ENCODE measurements at places on chromosomes 11 and 22.
A peak's percentile ranks its signal among the peaks of the same experiment; 100 is the strongest.

- DNase-seq, result peak; percentile 42
Measured at GRCh38 chr11:13965337-13965736, 2.8 kb downstream of the SPON1 start.

DNA sequence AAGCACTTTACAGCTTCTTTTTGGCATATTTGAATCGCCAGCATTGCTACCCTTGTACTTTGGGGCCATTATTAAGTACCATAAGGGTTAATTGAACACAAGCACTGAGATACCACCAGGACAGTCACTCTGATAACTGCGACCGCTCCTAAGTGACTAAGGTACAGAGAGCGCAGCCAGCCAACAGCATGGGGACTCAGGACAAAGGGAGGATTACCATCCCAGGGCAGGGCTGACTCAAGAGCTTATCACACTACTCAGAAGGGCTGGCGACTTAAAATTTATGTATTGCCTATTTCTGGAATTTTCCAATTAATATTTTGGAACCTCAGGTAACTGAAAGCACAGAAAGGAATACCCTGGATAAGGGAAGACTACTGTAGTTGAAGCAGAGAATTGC is 479 bp downstream of the ZNF280A start:
- DNase-seq, result peak; percentile 26

DNA sequence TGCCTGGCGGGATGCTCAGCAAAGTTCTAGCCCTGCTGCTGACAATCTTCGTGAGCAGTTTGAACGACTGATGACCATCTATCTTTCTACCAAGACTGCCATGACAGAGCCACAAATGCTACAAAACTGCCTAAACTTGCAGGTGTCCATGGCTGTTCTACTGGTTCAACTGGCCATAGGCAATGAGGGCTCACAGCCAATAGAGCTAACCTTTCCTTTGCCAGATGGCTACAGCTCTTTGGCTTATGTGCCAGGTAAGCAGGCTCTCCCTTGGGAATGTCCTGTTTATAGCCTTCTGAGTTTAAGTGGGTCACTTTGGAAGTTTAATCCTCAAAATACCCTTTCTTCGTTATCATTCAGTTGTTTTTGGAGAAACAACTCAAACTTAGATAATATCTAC is 20.1 kb downstream of the UBE4A start:
- DNase-seq, result no peak

- DNase-seq, result no peak
Measured at GRCh38 chr22:36166086-36166485, 5.5 kb upstream of the APOL3 start.

GRCh38 chr22:42171946-42172719 is 41.5 kb upstream of the CYP2D6 start:
- DNase-seq, result peak; percentile 14

GRCh38 chr11:31449040-31449439 is 60.4 kb downstream of the IMMP1L start:
- DNase-seq, result no peak

- peak; percentile 32 for DNase-seq
Measured at GRCh38 chr11:119377112-119377901, 4.2 kb downstream of the USP2 start.

GRCh38 chr11:134236834-134237556 is 12.5 kb downstream of the VPS26B start:
- no peak for DNase-seq

DNA sequence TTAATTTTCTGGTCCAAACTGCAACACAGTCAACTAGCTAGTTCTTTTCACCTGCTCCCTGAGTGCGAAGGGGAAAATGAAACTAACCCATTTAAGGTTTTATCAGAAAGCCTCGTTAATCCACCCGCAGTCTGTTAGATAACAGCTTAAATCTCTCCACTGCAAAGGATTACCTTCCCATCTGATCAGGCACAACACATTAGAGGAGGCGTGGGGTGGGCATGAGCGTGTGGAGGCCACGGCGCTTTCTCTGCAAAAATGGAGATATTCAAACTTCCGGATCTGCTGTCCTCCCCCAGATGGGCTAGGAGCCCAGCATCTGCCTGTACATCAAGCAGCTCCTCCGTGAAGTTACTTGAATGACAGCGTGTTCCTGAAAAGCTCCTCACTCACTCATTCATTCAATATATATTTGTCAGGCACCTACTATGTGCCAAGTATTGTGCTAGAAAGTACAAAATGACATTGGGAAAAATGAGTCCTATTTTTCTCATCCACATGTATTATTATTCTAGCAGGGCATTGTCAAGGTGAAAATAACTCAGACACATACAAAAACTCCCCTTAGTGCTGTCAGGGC is 13.5 kb upstream of the ANKK1 start:
- DNase-seq, result no peak

DNA sequence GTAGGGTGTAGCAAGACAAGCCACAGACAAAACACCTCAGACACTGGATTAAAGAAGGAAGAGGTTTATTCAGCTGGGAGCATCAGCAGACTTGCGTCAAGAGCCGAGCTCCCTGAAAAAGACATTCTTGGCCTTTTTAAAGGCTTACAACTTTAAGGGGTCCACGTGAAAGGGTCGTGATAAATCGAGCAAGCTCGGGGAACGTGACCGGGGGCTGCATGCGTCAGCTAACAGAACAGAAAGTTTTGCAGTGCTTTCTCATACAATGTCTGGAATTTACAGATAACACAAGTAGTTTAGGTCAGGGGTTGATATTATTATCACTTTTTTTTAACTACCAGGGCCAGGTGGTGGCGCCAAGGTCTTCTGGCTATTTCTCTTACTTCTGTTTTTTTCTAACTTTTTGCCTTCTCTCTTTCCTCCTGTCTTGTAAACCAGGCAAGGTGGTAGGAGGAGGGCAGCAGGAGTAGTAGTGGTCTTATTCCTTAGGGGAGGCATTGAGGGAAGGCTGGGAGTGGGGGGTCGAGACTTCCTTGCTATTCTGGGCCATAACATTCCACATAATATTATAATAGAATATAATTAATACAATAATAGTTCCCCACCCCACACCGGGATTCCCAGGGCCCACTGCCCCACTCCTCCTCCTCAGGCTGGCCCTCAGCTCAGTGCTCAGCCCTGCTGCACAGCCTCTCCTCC is 587 bp upstream of the ALDH3B1 start:
- DNase-seq, result no peak

- no peak for DNase-seq
Measured at GRCh38 chr11:17611503-17612220, 64.6 kb downstream of the OTOG start.
